Lung (tissue), 17 donors: ENCODE measurements at places on chromosomes 4 and X. TPM values are rescaled to one million over a fixed set of nuclear protein-coding genes. Genes with fewer than 3 reads are reported as not detected.

GRCh38 chr4:186074189-186074588, 5.2 kb downstream of the TLR3 start:
- no peak overlapping the region for H3K27ac ChIP-seq
- no peaks in the 10 kb centered on the region for H3K27me3 ChIP-seq
- no peak overlapping the region for H3K4me3 ChIP-seq
- peak; percentile 45 for DNase-seq
- no peaks in the 10 kb centered on the region for H3K36me3 ChIP-seq

DNA sequence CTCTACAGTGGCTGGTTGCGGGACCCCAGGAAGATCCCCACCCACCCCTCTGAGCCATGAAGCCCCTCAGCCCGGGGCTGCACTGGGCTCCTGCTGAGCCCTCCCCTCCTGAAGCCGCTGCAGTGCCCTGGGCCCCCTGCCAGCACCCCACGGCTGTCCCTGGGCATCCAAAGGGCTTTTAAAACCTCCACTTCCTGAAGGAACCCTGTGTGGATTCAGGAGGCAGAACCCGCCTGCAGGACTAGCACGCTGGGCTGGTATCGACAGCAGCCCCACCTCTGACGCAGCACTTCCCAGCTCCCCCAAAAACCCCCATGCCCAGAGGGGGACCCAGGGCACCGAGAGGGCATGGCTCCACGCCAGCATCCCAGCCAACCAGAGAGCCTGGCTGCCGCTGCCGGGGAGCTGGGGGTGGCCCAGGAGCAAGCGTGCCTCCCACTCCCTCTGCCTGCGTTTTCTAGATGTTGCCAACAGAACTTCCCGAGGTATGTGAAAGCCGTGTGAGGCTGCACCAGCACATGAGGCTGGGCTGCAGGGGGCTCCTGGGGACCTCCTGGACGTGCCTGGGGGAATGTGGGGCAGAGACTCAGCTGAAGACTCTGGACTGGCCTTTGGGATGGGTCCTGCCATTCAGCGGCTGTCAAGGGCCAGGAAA, 6.3 kb downstream of the MXD4 start:
- peak; percentile 46 for DNase-seq
- no peaks in the 10 kb centered on the region for H3K27me3 ChIP-seq
- no peak overlapping the region for H3K4me3 ChIP-seq
- peaks cover 39% of the 10 kb centered on the region for H3K4me1 ChIP-seq

- DNase-seq: peak; percentile 55
- no peaks in the 10 kb centered on the region for H3K36me3 ChIP-seq
These were observed 674 bp downstream of the SH3D19 start for GRCh38 chr4:151324752-151325110.

- peak; percentile 52 for DNase-seq
- H3K27ac ChIP-seq: peak overlapping the region; percentile 31
- no peak overlapping the region for H3K4me3 ChIP-seq
- H3K4me1 ChIP-seq: peaks cover 3% of the 10 kb centered on the region
These were observed 112.3 kb downstream of the NYX start for GRCh38 chrX:41559235-41560052.

- H3K27ac ChIP-seq: no peak overlapping the region
- H3K36me3 ChIP-seq: no peaks in the 10 kb centered on the region
- no peaks in the 10 kb centered on the region for H3K27me3 ChIP-seq
- no peak overlapping the region for H3K4me3 ChIP-seq
These were observed 236.7 kb upstream of the MAB21L2 start for GRCh38 chr4:150345207-150345744.

DNA sequence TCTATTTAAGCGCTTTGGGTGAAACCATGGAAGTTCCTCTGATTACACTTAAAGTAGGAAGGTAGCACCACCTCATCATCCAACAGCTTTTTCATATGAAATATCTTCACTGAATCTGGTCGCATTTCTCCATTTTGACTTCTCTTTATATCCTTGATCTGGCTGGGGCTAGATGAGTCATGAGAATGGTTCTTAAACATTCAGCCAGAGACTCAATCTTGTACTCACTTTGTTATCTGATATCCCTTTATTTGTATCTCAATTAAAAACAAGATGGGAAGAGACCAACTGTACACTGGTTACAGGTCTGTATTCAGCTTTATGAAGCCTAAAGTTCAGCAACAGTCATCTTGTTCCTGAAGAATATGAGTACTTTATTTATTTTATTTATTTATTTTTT, 84.9 kb downstream of the CBLL2 start:
- DNase-seq: no peak
- no peaks in the 10 kb centered on the region for H3K36me3 ChIP-seq
- no peaks in the 10 kb centered on the region for H3K27me3 ChIP-seq
- no peaks in the 10 kb centered on the region for H3K4me1 ChIP-seq
- no peak overlapping the region for H3K4me3 ChIP-seq

DNA sequence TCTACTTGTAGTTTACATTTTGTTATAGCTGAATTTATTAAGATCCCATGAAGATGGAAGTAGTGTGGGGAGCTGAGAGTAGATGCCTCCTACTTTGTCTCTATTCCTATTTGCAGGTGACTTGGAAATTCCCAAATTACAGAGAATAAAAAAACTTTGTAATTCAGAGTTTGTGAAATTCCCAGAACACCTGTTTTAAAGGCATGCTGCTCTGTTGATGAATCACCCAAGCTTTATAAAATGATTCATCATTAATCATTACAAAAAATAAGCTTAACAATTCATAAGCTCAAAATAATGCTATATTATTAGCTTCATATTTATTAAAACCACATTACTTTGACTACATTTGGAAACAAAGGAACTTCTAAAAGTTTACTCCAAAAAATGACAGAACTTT, 856.3 kb downstream of the RPA4 start:
- H3K27ac ChIP-seq: no peak overlapping the region
- H3K27me3 ChIP-seq: peaks cover 6% of the 10 kb centered on the region
- no peaks in the 10 kb centered on the region for H3K36me3 ChIP-seq
- no peak for DNase-seq
- no peaks in the 10 kb centered on the region for H3K4me1 ChIP-seq

The GABRA4 gene
- polyA plus RNA-seq: not detected
